Tibial artery (tissue), 4 donors: ENCODE measurements at places on chromosomes 2 and 18.
A peak's percentile ranks its signal among the peaks of the same experiment; 100 is the strongest.

- H3K27me3 ChIP-seq: no peaks in the 10 kb centered on the region
- no peaks in the 10 kb centered on the region for H3K4me1 ChIP-seq
- DNase-seq: no peak
- H3K36me3 ChIP-seq: no peaks in the 10 kb centered on the region
- no peak overlapping the region for H3K27ac ChIP-seq
Observed at GRCh38 chr2:236505041-236505440, 64.6 kb upstream of the ACKR3 start.

GRCh38 chr18:73756256-73757091, 391.2 kb downstream of the FBXO15 start:
- no peak overlapping the region for H3K27ac ChIP-seq
- no peak overlapping the region for H3K4me3 ChIP-seq
- no peaks in the 10 kb centered on the region for H3K4me1 ChIP-seq
- no peaks in the 10 kb centered on the region for H3K27me3 ChIP-seq

- no peaks in the 10 kb centered on the region for H3K4me1 ChIP-seq
- H3K27me3 ChIP-seq: peaks cover 34% of the 10 kb centered on the region
- H3K27ac ChIP-seq: no peak overlapping the region
- H3K4me3 ChIP-seq: no peak overlapping the region
Observed at GRCh38 chr18:37502036-37502435, 63.6 kb downstream of the CELF4 start.

DNA sequence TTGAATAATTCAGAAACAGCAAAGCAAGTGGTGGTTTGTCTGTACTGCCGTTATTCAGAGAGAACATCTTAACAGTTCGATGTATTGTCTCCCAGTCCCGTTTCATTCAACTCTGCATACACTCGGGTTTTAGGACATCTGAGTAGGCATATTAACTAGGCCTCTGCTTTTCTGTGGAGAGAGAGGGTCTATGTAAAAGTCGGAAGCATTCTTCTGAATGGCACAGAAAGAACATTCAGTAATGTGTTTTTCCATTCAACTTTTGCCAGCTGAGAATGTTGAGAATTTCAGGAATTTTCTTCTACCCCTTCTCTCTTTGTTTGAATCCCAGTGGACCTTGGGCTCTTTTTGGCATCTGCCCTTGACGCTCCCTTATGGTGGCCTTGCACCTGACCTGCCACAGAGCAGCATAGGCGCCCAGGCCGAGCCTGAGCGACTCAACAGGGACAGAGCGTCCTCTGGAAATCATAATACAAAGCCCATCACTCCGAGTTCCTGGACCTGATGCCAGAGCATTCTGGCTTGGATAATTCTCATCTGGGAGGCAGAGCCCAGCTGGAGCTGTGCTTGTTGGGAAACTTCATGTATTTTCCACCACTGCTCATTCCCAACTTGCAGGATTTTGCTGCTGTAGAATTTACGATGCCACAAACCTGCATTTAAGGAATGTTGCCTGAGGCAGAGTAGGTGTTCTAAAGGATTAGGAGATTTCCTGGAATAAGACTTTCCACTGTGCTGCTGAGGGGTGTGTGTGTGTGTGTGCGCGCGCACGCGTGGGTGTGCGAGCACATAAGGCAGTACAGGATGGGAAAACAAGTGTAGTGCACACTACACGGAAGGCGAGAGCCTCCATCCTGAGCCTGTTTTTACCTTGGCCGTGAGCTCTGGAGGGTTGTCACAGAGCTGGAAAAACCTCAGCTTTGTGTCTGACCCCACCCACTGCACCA, 77.2 kb upstream of the TXNDC2 start:
- peak overlapping the region; percentile 71 for H3K27ac ChIP-seq
- DNase-seq: peak; percentile 69
- no peaks in the 10 kb centered on the region for H3K36me3 ChIP-seq
- H3K4me3 ChIP-seq: no peak overlapping the region

DNA sequence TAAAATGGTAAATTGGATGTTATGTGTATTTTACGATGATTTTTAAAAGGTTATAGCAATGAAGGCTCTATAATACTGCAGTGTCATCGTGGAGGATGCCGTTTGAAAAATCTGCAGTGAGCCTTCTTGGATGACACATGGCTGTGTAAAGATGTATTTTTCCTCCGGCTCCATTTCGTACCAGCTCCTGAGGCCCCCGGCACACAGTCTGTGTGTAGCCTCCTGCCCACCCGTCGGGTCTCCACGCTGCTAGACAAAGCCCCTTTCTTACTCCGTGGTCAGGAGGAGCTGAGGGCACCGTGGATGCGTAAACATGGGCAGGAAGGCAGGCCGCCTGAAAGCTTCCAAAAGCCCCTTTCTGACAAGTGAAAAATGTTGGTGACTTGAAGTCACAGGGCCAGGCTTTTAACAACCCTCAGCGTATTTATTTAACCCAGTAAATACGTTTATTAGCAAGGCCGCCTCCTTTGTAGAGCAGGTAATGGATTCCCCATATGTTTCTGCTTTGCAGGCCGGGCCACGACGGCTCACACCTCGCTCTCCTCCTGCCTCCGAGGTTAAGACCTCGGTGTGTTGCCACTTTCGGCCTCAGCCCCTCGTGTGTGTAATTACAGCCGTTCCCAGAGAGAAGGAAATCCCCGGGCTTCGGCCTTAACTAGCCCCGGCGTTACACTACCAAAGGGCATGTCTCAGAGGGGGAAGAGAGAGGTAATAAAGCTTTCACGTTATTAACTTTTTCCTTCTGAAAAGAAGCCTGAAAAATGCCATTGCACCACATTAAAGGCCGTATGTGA, 72.8 kb downstream of the DDX1 start:
- DNase-seq: no peak
- H3K4me1 ChIP-seq: no peaks in the 10 kb centered on the region
- H3K27me3 ChIP-seq: peaks cover 20% of the 10 kb centered on the region
- no peak overlapping the region for H3K27ac ChIP-seq
- no peak overlapping the region for H3K4me3 ChIP-seq

GRCh38 chr2:71788186-71788525, 334.8 kb downstream of the DYSF start:
- H3K27me3 ChIP-seq: no peaks in the 10 kb centered on the region
- H3K27ac ChIP-seq: no peak overlapping the region
- H3K36me3 ChIP-seq: no peaks in the 10 kb centered on the region

GRCh38 chr2:163698857-163699256, 37.0 kb downstream of the FIGN start:
- H3K4me3 ChIP-seq: no peak overlapping the region
- peak overlapping the region; percentile 48 for H3K27ac ChIP-seq
- no peaks in the 10 kb centered on the region for H3K4me1 ChIP-seq
- no peaks in the 10 kb centered on the region for H3K36me3 ChIP-seq
- no peak for DNase-seq
- H3K27me3 ChIP-seq: no peaks in the 10 kb centered on the region

- H3K27ac ChIP-seq: no peak overlapping the region
- no peaks in the 10 kb centered on the region for H3K4me1 ChIP-seq
- H3K36me3 ChIP-seq: peaks cover 8% of the 10 kb centered on the region
- no peaks in the 10 kb centered on the region for H3K27me3 ChIP-seq
- no peak for DNase-seq
Observed at GRCh38 chr2:32624812-32625211, 3.0 kb upstream of the TTC27 start.

GRCh38 chr2:15481000-15481399, 80.1 kb downstream of the NBAS start:
- H3K4me3 ChIP-seq: no peak overlapping the region
- H3K27me3 ChIP-seq: no peaks in the 10 kb centered on the region
- H3K27ac ChIP-seq: no peak overlapping the region

GRCh38 chr2:223262946-223263345, 211.0 kb downstream of the KCNE4 start:
- no peaks in the 10 kb centered on the region for H3K4me1 ChIP-seq
- no peak for DNase-seq
- no peak overlapping the region for H3K4me3 ChIP-seq
- no peak overlapping the region for H3K27ac ChIP-seq
- no peaks in the 10 kb centered on the region for H3K27me3 ChIP-seq

GRCh38 chr2:99841749-99842148, 300.6 kb downstream of the AFF3 start:
- no peaks in the 10 kb centered on the region for H3K4me1 ChIP-seq
- no peak overlapping the region for H3K4me3 ChIP-seq
- H3K27ac ChIP-seq: no peak overlapping the region
- H3K36me3 ChIP-seq: no peaks in the 10 kb centered on the region
- no peak for DNase-seq
- no peaks in the 10 kb centered on the region for H3K27me3 ChIP-seq

GRCh38 chr2:56195563-56195962, 11.8 kb downstream of the CCDC85A start:
- H3K27me3 ChIP-seq: no peaks in the 10 kb centered on the region
- no peak overlapping the region for H3K4me3 ChIP-seq

DNA sequence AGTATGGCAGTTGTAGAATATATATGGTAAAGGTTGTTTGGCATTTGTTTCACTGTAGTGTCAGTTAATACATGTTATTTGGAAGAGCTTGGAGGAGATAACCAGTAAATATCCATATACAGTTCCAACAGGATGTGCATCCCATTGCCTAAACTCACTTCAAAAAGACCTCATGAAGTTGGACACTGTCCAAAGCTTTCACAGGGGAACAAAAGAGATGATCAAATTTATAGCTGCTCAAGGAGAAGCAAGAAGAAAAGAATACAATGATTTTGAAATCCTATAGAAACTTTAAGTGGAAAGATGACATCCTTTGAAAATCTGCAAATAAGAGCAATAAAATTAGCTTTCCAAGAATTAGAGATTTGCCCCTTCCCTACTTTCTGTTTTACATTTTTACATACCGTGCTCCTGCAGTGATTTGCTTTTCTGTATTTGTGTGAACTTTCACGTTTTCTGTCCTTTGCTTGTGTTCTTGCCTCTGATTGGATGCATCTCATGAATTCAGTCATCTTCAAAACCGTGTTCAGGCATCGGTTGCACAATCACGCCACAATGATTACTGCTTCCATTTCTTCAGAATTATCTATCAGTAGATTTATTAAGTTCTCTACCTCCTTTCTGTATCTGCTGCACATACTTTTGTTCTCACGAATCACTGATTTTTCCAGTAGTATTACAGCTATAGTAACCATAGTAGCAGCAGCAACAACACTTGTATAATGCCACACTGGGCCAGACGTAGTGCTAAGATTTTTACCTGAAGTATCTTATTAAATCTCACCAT, 83.8 kb downstream of the PARD3B start:
- H3K27me3 ChIP-seq: no peaks in the 10 kb centered on the region
- H3K36me3 ChIP-seq: no peaks in the 10 kb centered on the region
- no peaks in the 10 kb centered on the region for H3K4me1 ChIP-seq
- no peak overlapping the region for H3K27ac ChIP-seq

DNA sequence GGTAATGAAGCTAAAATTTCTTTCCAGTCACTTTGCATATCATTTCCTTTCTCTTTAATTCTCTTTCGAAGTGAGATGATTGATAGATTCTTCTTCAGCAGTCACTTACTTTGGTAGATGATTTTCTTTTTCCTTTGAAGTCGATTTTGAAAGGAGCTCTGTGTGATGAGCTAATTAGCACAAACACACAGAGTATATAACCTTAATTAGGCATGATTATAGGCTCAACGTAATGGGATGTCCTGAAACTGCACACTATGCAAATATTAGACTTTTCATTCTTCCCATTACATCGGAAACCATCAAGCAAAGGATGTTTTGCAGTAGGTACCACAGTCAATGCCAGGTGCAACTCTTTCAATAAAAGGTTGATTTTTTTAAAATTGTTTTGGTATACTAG, 6.4 kb upstream of the CTLA4 start:
- no peak overlapping the region for H3K27ac ChIP-seq
- H3K27me3 ChIP-seq: no peaks in the 10 kb centered on the region
- no peak overlapping the region for H3K4me3 ChIP-seq
- no peaks in the 10 kb centered on the region for H3K36me3 ChIP-seq

GRCh38 chr2:29916571-29916970, 4.8 kb downstream of the ALK start:
- peaks cover 20% of the 10 kb centered on the region for H3K4me1 ChIP-seq
- no peak for DNase-seq
- H3K27ac ChIP-seq: no peak overlapping the region
- no peak overlapping the region for H3K4me3 ChIP-seq

DNA sequence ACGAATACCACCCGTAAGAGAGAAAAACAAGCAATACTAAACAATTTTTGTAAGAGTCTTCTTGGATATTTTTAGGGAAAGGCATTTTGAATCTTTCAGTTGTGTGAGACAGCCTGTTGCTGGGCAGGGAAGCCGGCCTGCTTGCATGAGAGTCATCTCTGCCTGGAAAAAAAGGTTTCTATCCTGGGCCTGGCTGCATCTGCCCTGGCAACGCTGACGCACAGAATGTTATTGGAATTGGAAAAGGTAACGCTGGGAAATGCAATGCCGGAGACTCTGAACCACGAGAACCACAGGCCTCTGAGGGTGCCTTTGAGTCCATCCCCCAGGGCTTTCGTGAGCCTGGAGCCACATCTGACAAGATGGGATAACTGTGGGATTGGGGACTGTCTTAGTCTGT, 17.9 kb upstream of the NPAS2 start:
- H3K4me1 ChIP-seq: no peaks in the 10 kb centered on the region
- no peak overlapping the region for H3K4me3 ChIP-seq
- H3K27ac ChIP-seq: no peak overlapping the region
- H3K27me3 ChIP-seq: no peaks in the 10 kb centered on the region
- no peaks in the 10 kb centered on the region for H3K36me3 ChIP-seq

GRCh38 chr2:189276277-189276676, 96.7 kb upstream of the COL5A2 start:
- H3K4me1 ChIP-seq: no peaks in the 10 kb centered on the region
- no peak overlapping the region for H3K27ac ChIP-seq
- DNase-seq: no peak

- no peak overlapping the region for H3K4me3 ChIP-seq
- no peaks in the 10 kb centered on the region for H3K4me1 ChIP-seq
- DNase-seq: no peak
- no peak overlapping the region for H3K27ac ChIP-seq
- no peaks in the 10 kb centered on the region for H3K27me3 ChIP-seq
- no peaks in the 10 kb centered on the region for H3K36me3 ChIP-seq
Observed at GRCh38 chr2:16763493-16763899, 97.9 kb upstream of the CYRIA start.

GRCh38 chr2:160355080-160355479, 138.5 kb downstream of the RBMS1 start:
- no peak overlapping the region for H3K4me3 ChIP-seq
- H3K27ac ChIP-seq: no peak overlapping the region
- DNase-seq: no peak

- no peak overlapping the region for H3K27ac ChIP-seq
- H3K27me3 ChIP-seq: peaks cover 11% of the 10 kb centered on the region
- H3K4me1 ChIP-seq: no peaks in the 10 kb centered on the region
- H3K36me3 ChIP-seq: no peaks in the 10 kb centered on the region
- H3K4me3 ChIP-seq: no peak overlapping the region
Observed at GRCh38 chr2:68861330-68861729, 9.9 kb downstream of the BMP10 start.

DNA sequence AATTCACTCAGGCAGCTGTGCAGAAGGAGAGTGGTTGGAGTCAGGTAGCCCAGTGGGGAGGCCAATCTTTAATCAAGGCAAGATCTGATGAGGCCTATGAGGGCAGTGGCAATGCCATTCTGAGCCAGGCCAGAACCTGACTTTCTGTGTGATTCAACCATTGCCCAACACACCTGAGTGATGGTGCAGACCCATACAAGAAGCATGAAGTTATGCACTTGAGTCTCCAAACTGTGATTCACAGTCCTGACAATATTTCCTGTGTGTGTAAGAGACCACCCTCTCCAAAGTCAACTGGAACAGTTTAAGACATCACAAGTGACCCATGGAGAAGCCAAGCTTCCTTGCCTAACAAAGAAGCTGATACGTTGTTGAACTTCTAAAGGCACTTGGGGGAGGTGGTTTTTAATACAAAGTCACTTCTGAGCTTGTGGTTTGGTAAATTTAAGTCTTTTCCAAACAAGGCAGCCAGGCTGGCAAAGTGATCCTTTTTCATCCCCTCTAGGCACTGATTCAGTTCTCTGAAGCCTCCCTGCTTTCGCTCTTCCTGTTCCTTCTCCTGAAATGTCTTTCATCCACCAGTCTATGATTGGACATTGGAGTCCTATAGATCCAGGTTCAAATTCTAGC, 49.0 kb downstream of the VSNL1 start:
- peaks cover 2% of the 10 kb centered on the region for H3K4me1 ChIP-seq
- no peak for DNase-seq
- H3K27me3 ChIP-seq: no peaks in the 10 kb centered on the region
- H3K4me3 ChIP-seq: no peak overlapping the region
- no peak overlapping the region for H3K27ac ChIP-seq
